ENCODE measurements at places on chromosomes 13 and 19.

GRCh38 chr13:76516586-76516985 lies 369.6 kb downstream of the KCTD12 start:
- DNase-seq, result no peak

DNA sequence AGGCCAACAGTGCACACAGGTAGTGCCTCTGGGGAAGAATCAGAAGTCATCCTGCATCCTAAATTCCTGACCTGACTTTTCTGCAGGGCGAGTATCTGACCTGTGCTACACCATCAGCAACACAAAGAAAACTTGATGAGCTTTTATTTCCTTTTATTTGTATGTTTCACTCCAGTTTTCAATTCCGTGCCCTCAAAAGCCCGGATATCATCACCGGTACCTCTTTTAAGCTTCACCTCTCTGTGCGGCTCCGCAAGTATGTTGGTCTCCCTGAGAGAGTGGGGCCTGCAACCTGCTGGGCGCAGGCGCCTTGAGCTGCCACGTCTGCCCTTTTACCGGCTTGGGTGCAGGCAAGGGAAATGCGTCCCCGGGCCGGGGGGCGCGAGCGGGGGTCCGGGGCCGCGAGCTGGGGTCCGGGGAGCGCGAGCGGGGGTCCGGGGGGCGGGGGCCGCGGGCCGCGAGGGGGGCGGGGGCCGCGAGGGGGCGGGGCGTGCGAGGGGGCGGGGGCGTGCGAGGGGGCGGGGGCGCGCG lies 4.3 kb upstream of the DUXA start:
- peak; percentile 11 for DNase-seq

DNA sequence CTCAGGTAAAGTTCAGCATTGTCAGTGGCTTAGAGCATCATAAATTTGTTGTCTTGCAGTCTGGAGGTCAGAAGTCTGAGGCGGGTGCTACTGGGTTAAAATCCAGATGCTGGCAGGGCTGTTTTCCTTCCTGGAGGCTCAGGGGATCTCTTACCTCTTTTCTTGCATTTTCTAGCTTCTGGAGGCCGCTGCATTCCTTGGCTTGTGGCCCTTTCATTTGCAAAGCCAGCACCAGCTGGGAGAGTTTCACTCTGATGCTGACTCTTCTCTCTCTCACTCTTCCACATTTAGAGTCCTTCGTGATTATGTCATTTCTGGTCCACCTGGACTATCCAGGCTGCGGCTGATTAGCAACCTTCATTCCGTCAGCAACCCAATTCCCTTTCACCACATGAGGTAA lies 38.1 kb upstream of the SLC10A2 start:
- DNase-seq, result no peak

GRCh38 chr13:75102001-75102716 lies 379.8 kb downstream of the TBC1D4 start:
- no peak for DNase-seq

DNA sequence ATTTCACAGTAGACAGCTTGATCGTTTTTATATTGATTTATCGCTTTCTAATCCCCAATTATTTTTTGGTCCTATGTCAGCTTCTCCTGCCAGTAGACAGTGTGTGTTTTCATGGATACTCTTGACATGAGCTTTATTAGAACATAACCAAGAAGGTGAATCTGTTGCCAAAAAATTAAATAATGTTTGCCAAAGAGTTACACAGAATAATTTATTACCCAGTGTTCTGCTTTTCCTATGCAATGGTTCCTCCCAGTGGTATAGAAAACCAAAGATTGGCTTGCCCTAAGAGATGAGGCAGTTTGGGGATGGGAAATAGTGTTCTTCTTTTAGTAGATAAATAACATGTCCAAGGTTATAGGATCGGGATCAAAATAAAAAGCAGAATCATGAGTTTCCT lies 8.5 kb upstream of the FRY start:
- DNase-seq, result no peak

- DNase-seq, result no peak
Observed at GRCh38 chr19:6769006-6769619, 1.9 kb upstream of the SH2D3A start.

DNA sequence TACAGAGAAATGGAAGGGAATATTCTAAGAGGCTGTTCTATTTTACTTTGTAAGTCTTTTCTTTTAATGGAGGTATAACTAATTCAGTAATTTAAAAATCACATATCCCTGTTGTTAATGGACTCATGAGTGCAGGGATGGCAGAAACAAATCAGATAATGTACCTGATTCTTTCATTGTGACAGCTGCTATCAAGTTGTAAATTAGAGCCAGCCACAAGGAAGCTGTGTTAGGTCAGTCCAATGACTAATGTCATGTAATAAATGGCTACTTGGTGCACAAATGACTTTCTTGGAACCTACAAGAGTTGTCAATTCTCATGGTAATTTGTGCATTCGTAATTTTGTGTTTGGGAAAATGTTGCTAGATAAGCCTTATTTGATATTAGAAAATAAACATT lies 446.4 kb downstream of the DCT start:
- DNase-seq, result no peak
